Spleen (tissue), 13 donors: ENCODE measurements at places on chromosomes 1 and 21. TPM values are rescaled to one million over a fixed set of nuclear protein-coding genes. Genes with fewer than 3 reads are reported as not detected.

Gene SAMD11
- 37.0 TPM for total RNA-seq

- DNase-seq = no peak
These were observed 1348.4 kb downstream of the NCAM2 start for GRCh38 chr21:22346576-22346975.

DNA sequence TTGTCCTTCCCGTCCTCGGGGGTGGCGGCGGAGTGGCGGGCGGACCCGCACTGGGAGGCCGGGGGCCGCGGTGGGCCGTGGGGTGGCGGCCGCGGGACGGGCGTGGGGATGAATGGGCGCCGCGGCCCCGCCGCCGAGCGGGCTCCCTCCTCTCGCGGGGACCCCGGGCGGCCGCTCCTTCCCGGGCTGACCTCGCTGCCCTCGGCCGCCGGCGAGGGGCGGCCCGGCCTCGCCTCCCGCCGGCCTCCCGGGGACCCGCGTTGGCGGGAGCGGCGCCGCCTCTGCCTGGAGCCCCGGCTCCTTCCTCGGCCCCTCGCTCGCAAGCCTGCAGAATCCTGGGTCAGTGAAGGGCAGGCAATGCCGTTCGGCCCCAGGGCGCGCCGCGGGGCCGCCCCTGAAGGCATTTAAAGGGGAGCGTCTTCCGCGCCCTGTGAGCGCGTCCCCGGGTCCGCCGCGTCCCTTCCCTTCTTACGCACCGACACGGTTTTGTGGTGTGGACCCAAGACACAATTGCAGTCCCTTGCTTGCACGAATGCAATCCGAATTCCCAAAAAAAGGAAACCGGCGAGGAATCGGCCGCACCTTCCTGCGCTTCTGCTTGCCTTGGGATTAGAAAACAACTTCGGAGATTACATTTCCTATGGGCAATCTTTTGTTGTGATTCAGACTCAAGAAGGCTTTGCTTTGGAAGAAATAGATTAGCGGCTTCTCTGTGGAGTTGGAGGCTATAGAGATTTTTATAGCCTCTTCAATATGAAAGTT lies 776 bp downstream of the ITSN1 start:
- DNase-seq = peak; percentile 89

GRCh38 chr1:163876546-163876945 lies 554.8 kb downstream of the NUF2 start:
- DNase-seq = no peak

DNA sequence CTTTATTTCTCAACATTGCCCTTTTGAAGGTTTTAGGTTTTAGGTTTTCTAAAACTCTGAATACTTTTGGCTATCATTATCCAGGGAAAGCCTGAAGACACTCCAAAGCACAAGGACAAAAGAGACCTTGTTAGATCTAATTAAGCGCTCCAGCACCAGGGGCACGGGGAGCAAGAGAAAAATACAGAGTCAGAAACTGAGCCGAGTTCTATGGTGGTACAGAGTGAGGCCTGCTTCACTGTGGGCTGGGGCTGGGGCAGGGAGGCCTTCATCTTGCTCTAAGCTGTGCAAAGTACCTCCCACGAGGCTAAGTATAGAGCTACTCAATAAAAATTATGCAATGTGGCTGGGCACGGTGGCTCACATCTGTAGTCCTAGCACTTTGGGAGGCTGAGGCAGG lies 19.7 kb upstream of the RAB4A start:
- no peak for DNase-seq
